Activated T-cell treated with anti-CD3 and anti-CD28 coated beads, Interleukin-2, amount 50 U/mL, for 72 hours (primary cell): ENCODE measurements at places on chromosomes 12 and 14.

GRCh38 chr14:106738075-106738474 lies 1211.7 kb downstream of the TMEM121 start:
- no peaks in the 10 kb centered on the region for H3K36me3 ChIP-seq
- no peaks in the 10 kb centered on the region for H3K27me3 ChIP-seq
- peaks cover 12% of the 10 kb centered on the region for H3K4me1 ChIP-seq
- H3K27ac ChIP-seq: no peak overlapping the region

DNA sequence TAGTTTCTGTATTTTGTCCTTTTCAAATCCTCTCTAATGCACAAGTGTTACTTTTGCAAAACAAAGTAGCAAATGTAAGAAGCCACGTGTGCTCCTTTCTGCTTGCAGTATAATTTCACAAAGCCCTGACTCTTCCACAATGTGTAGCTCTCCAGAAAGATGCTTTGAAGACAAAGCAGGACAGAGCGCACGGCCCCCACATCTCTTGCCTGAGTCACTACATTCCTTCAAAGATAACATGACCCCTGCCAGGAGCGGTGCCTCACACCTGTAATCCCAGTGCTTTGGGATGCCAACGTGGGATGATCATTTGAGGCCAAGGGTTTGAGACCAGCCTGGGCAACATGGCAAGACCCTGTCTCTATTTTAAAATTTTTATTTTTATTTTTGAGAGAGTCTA lies 40.5 kb downstream of the JAG2 start:
- no peak overlapping the region for H3K27ac ChIP-seq
- peaks cover 8% of the 10 kb centered on the region for H3K27me3 ChIP-seq
- H3K4me1 ChIP-seq: peaks cover 7% of the 10 kb centered on the region
- peaks cover 1% of the 10 kb centered on the region for H3K36me3 ChIP-seq

DNA sequence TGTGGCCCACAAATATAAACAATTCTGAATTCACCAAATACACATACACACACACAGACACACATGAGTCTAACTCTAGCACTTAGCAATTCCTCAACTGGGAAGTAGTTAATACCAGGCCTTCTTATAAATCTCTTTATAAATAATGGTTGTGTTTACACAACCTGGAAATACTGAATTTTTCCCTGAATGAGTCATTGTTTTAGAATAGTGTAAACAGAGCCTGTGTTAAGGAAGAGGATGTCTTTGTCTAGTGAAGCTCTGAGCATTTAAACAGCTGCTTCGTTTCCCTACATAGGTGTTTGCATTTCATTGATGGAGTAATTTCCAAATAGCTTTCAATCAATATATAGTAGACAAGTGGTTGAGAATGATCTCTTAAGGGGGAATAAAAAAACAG lies 218.8 kb downstream of the BTG1 start:
- no peak for DNase-seq
- H3K4me3 ChIP-seq: no peak overlapping the region
- H3K36me3 ChIP-seq: no peaks in the 10 kb centered on the region
- peaks cover 5% of the 10 kb centered on the region for H3K4me1 ChIP-seq
- H3K27ac ChIP-seq: no peak overlapping the region

GRCh38 chr12:68162374-68162773 lies 2.8 kb upstream of the IFNG start:
- H3K36me3 ChIP-seq: no peaks in the 10 kb centered on the region
- DNase-seq: no peak
- H3K27ac ChIP-seq: no peak overlapping the region
- no peaks in the 10 kb centered on the region for H3K27me3 ChIP-seq
- no peak overlapping the region for H3K4me3 ChIP-seq
- peaks cover 20% of the 10 kb centered on the region for H3K4me1 ChIP-seq

DNA sequence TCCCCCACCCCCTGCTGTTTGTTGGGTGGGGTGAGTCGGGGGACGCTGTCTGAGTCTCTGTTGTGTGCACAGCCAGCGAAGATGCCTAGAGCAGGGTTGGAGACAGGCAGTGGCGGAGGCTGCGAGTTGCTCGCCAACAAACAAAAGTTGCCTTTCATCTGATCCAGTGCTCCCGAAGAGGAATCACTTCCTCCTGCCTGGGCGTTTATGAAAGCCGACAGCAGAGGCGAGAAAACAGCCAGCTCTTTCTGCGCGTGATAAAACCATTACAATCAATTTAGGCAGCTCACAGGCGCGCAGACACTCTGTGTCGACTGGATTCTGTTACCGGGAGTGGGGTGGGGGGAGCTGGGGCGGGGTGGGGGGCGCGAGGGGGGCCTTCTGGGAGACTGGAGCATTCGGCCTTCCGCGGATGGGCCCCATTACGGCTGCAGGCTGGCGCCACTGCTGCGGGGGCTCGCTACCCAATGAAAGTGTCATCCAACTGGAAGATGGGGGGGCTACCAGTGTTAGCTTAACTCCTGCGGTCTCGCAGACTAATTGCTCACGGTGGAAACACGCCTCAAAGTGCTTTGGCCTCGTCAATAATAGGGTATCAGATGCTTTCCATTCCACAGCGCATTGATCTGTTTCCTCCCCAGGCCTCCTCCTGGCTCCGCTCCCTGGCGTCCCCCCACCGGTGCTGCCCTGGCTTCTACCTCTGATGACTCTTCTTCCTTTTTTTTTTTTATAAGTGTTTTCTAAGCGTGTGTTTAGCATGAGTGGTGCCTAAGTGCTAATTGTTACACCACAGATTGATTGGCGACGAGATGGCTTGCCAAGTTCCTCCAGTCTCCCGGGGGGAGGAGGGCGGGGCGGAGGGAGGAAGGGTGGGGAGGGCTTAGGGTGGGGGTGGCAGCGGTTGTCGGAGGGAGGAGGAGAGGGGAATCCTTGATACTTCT lies 678.4 kb downstream of the MED13L start:
- DNase-seq: no peak
- no peaks in the 10 kb centered on the region for H3K36me3 ChIP-seq
- peaks cover 5% of the 10 kb centered on the region for H3K4me1 ChIP-seq
- no peak overlapping the region for H3K27ac ChIP-seq
- no peak overlapping the region for H3K4me3 ChIP-seq
- H3K27me3 ChIP-seq: peaks cover 22% of the 10 kb centered on the region
